NCI-H345 (cell line): ENCODE measurements at places on chromosomes 2 and 18.

DNA sequence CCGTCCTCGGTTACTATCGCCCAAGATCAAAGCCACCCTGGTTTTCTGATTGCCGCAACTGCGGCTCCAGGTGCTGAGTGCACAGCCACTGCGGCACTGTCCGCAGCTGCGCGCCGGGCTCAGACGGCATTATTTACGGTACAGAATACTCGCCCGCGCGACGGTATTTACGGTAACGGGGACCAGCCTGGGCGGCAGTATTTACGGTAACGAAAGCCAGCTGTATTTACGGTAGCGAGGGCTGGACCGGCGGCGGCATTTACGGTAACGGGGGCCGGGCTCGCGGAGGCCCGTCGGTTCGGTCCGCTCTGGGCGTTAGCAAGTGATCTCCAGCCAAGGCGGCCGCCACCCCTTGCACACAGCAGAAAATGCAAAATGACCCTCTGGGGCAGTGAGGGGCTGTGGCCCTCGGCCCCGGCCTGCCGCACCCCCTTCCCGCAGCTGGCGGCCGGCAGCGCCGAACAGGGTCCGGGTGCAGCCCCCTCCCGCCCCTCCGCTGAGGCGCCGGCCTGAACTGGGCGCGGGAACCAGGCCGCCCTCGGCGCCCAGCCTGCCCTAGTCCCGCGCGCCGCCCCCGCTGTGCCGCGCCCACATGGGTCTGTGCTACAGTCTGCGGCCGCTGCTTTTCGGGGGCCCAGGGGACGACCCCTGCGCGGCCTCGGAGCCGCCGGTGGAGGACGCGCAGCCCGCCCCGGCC, at the start of gene GNAL:
Gene GNAL (plus strand): TSS at position 293 of the 697 bp plus-strand sequence. CDS start 300 bp downstream, at position 593.
- DNase-seq, result peak; percentile 67

DNA sequence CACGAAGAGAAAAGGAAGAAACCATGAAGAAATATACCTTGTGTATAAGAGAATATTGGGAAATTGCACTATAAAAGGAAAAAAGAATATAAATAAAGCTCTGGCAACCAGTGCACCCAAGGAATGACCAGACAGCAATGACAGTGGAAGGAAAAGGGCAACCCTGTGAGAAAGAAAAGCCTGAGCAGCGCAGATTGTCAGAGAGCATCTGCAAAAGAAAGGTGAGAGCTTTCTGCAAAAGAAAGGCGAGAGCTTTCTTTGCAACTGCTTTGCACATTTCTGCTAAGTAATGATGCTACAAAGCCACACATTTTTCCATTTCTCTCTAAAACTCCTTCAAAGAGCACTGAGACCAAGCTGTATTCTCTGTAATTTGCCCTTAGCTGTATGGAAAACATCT, 83.6 kb downstream of the CTNNA2 start:
- DNase-seq, result no peak

GRCh38 chr2:48377646-48378045, 152.3 kb upstream of the STON1 start:
- DNase-seq, result no peak

- DNase-seq, result no peak
Observed at GRCh38 chr2:213306316-213306942, 22.2 kb downstream of the SPAG16 start.

DNA sequence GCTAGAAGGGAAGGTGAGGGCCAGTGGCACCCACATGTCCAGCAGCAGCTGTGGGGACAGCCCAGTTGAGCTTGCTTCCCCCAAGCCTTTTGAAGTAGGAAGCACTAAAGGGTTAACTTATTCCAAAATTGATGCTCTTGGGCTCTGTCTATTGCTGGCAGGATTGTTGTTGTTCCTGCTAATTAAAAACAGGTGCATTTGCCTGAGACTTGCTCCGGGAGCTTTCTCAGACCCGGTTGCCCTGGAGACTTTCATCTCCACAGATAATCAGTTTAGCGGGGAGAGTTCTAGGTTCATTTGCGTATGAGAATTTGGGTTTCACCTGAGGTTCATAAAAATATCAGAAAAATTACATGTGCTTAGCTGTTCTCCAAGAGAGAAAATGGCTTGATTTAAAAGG, 277.3 kb downstream of the LRATD1 start:
- no peak for DNase-seq

GRCh38 chr2:8018956-8019355, 662.9 kb upstream of the ID2 start:
- DNase-seq, result no peak

DNA sequence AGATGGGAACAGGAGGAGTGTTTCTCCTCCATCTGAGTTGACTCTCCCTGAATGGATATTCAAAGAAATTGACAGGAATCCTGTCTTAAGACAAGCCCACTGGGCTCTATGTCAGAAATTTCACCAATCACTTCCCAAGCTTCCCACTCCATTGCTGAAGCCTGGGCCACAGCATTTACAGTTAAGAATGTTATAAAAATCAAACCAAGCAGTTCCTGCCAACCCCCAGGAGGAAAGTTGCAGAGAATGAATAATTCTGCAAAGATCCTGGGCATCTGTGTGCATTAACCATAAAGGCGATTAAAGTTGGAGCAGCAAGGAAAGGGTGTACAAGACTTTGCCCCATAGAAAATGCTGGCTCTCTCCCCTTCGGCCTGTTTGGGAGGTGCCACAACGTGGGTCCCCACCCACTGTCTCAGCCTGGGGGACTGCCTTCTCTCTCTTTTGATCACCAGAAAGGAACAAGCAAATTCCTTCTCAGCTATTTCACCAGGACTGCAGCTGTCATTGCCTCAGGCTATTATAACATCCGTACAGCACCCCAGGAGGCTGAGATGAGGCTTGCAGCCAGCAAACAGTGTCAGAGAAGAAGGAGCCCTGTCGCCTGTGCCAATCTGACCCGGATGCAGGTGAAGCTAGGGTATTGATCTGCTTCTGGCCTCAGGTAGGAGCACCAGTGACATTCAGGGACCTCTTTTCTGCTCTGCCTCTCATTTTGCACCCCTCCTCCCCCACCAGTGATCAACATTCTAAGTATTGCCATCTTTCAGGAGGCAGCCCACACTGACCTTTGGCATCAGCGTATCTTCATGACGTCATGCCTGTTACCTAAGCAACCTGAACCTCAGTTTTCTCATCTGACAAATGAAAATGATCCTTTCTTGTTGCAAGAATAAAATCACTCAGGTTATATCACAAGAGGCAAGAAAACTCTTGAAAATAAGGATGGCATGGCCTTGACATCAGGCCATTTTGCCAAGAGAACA, 219.0 kb downstream of the SH3BP4 start:
- DNase-seq, result peak; percentile 91

- DNase-seq, result no peak
Observed at GRCh38 chr2:55779459-55780421, 86.1 kb upstream of the PNPT1 start.

GRCh38 chr2:26922405-26923188, 47.8 kb upstream of the MAPRE3 start:
- DNase-seq, result peak; percentile 86

GRCh38 chr2:111184725-111185310, 64.1 kb downstream of the BCL2L11 start:
- DNase-seq, result no peak

GRCh38 chr2:232569541-232569940, 19.1 kb downstream of the EIF4E2 start:
- DNase-seq, result no peak

- no peak for DNase-seq
Observed at GRCh38 chr2:157259960-157260359, 2.5 kb downstream of the GALNT5 start.

DNA sequence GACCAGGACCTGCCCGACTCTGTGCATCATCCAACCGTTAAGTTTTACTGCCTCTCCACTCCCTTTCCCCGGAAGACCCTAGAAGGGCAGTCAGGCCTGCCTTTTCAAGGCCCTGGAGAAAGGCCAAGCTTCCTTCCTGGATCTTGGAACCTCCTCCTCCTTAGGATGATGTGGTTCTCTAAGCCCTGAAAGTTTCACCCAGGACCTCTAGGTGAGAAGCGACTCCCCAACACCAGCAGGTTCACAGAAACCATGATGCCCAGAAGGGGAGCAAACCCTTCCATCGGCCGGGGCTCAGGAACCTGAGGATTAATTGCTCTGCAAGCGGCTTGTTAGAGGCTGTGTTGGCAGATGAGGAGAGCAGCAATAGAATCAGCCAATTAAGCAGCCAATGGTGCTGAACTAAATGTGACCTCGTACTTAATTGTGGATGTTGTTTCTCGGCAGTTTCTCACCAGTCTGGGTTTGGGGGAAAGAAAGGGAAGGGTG, 94.2 kb upstream of the FZD7 start:
- no peak for DNase-seq

DNA sequence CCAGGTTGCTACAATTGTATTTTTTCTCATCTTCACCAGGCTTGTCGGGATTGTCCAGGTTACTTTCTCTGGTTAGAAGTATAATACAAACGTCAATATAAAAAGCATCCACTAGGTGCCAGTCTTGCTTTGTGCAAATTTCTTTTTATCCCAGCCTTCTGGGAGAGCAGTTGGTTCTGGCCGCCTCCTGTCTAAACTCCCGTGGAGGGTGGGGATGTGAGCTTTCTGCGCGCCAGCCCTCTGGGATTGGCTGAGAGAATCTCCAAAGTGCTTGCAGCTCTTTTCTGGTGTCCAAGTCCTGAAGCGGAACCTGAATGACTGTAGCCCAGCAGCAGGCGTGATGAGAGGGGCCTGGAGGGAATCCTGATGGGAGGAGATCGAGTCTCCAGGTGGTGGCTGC, 22.4 kb upstream of the TOGARAM2 start:
- peak; percentile 89 for DNase-seq

- DNase-seq, result no peak
Observed at GRCh38 chr2:240553956-240554480, 3.8 kb downstream of the ANKMY1 start.

DNA sequence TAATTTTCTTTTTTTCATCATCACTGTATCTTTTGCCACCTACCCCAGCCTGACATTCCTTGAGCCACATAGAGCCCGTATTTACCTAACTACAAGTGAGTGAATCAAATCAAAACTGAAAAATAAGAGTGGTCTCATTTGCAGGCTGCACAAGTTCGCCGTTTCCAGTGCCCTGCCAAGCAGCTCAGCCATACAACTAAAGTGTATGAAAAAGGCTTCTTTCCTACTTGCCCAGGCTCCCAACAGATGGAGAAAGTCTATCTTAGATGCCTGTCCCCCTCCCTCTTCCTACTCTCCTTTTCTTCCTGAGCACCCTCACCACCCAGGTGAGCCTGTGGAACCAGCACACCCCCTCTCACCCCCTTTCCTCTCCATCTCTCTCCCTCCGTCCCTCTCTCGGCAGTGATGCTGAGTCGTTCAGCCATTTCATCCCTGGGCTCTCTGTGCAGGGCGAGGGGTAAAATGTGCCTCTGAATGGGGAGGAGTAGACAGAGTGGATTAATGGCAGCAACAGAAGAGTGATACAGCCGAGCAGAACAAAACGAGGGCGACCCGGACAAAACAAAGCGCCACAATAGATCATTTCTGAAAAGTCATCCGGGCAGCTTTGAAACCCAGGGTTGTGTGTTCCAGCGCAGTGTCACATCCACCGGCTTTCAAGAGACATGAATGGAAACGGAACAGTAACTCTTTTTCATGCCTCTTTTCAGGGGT, 65.0 kb upstream of the POU3F3 start:
- DNase-seq, result no peak

- no peak for DNase-seq
Observed at GRCh38 chr2:177573120-177573519, 180.5 kb downstream of the AGPS start.

- DNase-seq, result no peak
Observed at GRCh38 chr2:135840601-135841000, 3.6 kb upstream of the LCT start.

GRCh38 chr2:120419955-120420354, 74.0 kb downstream of the INHBB start:
- DNase-seq, result no peak

GRCh38 chr2:36476411-36476810, 120.8 kb downstream of the CRIM1 start:
- no peak for DNase-seq

- no peak for DNase-seq
Observed at GRCh38 chr18:3910512-3910911, 460.5 kb downstream of the TGIF1 start.

DNA sequence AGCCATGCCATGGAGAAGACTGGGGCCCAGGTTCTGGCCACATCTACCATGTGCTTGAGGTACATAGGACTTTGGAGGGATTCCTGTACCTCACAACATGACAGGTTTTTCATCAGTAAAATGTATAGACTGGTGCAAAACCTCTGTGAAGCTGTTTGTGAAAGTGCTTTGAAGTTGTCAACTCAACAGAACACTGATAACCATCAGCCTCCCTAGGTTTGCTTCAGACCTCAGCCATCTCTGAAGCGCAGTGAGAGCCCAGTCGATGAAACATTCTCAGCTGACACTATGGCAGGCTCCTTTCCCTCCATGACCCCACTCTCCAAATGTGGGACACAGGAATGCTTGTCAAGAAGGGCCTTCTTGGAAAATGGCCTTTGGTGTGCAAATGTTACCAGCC, 38.6 kb downstream of the STK25 start:
- no peak for DNase-seq
